ENCODE measurements at places on chromosomes 12 and 14.

- no peak for DNase-seq
These were observed 225.4 kb downstream of the PTPRO start for GRCh38 chr12:15547691-15548090.

DNA sequence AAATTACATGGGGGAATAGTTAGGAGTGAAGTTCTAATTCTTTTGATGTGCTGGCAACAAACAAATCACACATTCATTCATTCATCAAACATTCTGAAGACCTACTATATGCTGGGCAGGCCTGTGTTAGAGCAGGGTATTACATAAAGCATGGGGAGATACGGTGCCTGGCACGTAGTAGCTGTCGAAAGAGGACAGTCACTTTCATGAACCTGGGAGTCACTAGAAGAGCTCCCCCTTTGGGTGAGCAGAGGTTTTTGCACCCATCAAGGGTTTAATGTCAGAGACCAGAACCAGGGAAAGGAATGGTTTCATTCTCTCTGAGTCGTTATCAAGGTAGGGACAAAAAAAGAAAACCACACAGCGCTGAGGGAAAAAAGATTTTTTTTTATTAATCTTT is 10.0 kb downstream of the LHX5 start:
- peak; percentile 13 for DNase-seq

- no peak for DNase-seq
These were observed 436.6 kb downstream of the FUT8 start for GRCh38 chr14:65849091-65849490.

DNA sequence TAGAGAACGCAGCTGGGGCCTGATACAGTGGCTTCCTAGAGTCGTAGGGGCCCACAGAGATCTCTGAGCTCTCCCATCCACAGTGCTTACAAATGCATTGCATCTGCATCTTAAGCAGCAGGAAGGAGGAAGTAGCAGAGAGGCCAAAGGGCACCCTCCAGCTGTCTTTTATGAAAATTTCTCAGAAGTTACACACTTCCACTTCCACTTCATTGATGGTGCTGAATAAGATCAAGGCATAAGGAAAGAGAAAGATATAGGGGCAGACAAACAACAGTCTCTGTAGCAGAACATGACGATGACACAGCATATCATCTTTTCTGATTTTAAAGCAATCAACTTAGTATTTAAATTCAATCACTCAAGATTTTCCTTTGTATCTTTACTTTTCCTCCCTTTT is 51.6 kb upstream of the ABCC9 start:
- no peak for DNase-seq

DNA sequence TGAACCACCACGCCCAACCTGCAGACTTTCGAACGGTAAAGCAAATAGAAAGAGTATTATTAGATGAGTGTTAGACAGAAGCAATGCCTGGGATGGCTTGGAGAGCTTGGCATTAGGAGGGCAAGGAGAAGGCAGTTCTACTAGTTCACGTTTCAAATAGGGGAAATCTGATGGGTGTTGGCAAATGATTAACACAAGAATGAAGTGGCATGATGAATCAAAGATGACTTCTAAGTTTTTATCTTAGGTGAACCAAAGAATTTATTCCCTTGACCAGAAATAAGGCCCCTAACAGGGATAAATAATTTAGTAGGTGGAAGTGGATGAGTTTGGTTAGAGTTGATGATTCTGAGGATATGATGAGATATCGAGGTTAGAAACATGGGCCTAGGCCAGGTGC is 38.5 kb downstream of the DRAM1 start:
- no peak for DNase-seq

DNA sequence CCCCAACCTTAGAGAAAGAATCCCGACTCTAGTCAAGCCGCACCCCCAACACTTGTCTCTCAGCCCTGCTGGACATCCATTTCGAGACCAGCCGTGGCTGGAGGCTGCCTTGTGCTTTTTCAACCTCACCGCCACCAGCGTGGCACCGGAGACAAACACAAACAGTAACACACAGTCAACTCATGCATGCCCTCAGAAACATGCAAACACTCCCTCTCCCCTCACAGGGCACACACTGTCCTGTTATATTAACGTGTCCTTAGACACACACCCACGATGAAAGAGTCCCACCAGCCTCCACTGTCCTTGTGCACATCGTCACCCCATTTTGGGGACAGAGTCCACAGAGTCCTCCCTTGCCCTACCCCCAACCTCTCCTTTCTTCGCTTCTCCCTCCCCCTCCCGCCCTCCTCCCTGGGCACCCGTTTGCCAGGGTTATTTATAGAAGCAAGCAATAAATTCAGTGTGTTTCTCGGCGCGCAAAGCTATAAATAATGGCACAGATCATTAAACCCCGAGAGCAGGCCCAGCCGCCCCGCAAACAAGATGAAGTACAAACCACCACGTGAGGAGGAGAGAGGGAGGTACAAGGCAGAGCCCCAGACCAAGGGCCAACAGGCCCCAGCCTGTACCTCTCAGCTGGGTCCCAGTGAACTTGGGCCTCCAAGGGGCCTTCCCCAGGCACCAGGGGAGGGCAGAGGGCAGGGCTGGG is 27.9 kb downstream of the SMUG1 start:
- peak; percentile 91 for DNase-seq

- peak; percentile 28 for DNase-seq
These were observed 1.4 kb downstream of the HMGA2 start for GRCh38 chr12:65825507-65826352.

DNA sequence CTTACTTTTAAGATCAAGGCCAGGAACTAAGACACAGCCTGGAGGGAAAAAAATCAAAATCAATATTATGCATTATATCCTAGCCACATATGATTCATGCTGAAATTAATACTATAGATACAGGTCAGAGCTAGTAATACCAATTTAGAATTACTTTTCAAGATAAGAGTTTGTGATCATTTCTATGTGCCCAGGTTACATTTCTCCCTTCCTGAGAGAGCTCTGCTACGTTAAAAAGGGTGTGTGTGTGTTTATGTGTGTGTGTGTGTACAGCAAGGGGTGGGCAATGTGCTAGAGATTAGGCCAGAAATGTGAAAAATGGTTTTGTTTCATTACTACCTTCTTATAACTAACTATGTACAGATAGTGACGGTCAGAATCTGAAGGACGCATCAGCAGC is 223.9 kb upstream of the FLRT2 start:
- DNase-seq: no peak

DNA sequence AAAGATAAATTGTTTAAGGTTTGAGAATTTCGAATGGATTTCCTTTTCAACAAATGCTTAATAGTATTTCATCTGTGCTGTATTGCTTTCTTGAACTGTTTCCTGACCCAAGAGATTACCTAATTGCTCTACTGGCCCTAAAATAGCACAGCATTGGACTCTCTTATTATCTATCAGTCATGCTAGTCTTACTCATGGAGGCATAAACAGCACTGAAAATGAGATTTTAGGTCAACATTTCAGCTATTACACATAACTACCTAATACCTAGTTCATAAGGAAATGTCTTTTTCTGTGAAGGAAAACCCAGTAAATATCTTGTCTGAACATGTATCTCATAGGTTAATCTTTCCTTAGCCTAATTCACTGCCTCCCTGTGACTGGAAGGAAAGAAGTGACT is 4.3 kb upstream of the ABCD2 start:
- no peak for DNase-seq

DNA sequence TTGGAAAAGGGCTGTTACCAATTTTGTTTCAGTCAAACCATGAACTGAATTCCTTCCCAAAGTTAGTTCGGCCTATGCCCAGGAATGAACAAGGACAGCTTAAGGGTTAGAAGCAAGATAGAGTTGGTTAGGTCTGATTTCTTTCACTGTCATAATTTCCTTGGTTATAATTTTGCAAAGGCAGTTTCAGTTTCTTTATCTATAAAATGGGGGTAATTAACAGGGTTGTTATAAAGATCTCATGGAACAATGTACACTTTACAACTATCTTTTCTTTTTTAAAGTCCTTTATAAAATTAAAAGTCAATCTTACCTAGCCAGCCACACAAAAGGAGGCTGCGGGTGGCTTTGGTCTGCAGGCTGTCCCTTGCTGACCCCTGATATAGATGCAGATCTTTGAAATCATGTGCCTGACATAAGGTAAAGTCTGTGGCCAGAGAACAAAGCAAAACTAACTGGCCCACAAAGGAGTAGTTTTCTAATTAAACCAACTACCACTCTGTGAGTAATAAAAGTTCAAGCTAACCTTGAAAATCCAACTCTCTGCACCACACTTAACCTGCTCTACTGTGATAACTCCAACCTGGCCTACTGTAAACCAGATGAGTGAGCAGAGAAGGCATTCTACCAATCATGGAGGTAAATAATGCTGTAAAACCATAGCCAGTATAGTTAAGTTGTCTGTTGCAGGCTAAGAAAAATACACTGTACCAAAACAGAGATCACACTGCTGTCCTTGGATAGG is 49.5 kb downstream of the SLC38A1 start:
- DNase-seq: no peak

DNA sequence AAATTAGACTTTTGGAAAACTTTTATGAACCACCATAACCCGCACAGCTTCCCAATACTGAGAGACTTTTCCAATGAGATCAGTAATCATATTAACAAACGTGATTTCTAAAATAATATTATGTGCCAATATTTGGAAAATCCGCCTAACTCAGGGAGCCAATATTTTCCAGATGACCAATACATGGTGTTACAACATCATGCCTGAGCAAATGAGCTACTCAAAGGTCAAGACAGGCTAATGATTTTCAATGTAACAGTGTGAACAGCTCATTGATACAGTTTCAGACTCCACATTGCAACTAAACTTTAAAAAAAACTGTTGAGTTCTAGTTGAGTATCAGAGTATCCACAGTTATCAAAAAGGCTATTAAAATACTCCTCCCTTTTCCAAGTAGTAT is 46.8 kb downstream of the RNF34 start:
- DNase-seq: no peak

DNA sequence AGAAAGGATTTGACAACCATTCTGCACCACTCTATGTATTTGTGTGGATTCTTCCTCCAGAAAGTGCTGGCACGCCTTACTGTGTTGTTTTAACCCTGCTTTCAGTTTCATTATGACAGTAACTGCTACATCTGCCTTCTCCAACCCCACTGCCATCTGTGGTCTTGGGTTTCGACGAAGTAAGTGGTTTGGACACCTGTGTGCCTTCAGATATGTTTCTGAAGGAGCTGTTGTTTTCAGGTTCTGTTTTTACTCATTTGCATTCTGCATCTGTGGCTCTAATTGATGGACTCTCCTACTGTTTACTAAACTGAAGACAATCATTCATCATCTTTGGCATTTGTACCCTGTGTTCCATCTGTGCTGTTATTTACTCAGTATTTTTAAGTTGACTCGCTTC is 4.1 kb downstream of the TSHR start:
- DNase-seq: no peak

DNA sequence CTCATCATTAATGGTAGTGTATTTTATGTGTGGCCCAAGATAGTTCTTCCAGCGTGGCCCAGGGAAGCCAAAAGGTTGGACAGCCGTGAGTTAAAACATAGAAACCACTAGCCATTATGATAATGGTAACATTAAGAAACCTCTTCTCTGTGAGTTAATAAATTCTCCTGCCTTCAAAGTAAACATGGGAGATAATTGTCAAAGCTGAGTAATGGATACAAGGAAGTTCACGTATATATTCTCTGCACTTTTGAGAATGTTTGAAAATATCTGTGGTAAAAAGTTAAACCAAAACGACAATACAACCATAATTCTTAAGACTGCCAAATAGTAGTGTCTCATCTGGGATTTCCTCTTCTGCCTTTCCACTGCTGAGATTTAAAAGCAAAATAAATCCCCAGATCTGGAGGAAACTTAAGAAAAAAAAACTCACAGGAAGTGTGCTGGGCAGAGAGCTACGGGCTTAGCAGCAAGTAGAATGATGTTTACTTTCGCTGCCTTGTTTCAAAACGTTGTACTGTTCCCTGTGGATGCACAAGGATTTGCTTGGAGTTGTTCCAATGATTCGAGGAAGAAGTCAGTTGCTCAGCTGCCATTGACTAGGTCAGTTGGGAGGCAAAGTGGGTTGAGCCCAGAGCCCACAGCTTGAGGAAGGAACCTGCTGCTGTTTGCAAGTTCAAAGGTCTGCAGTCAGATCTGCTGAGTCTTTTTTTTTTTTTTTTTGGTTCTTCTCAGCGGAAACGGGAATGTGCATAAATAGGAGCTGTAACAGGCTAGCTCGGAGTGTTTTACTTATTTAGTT is 1.7 kb downstream of the TPCN1 start:
- DNase-seq: peak; percentile 35

DNA sequence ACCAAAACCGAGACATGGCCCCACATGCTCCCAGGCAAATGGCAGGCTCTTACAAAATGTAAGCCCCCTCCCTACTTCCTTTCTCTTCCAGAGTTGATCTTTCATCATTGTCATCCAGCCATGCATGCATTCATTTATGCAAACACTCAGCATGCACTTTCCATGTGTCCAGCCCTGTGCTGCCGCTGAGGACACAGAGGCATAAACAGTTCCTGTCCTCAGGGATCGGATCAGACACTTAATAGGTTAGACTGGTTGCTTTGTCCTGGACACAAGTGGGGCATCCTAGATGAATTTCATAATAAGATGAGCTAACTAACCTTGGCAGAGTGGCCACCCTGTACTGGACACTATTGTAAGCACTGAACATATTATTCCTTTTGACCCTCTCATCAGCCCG is 23.1 kb downstream of the PRIMA1 start:
- no peak for DNase-seq

DNA sequence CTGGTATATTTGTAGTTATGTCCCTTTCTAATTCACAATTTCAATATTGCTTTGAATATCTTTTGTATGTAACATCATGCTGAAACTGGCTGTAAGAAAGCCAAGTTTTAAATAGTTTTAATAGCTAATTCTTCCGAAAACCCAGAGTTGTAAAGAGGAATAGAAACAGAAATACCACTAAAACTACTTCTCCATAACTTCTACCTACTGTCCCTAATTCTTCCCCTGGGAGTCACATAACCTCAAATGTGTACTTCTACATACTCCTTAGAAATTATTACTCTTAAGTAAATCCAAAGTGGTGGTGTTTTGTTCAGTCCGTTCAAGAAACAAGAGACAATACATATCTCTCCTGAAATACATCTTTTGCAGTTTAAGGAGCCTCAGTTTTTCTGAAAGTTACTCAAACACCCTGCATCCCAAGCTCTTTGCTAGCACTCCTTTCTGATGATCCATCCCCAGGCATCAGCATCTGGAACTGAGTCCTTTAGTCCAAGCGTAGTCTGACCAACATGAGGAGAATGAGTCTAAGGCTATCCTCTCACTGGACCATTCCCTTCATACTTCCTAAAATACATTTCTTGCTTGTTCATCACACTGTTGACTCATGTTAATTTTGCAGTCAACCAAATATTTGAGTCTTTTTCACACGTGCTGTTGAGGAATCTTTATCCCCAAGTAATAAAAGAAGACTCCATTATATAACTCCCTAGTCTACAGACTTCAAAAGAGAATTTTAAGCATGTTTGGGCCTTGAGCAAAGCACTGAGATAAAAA is 214.3 kb upstream of the NUDT4 start:
- DNase-seq: no peak

DNA sequence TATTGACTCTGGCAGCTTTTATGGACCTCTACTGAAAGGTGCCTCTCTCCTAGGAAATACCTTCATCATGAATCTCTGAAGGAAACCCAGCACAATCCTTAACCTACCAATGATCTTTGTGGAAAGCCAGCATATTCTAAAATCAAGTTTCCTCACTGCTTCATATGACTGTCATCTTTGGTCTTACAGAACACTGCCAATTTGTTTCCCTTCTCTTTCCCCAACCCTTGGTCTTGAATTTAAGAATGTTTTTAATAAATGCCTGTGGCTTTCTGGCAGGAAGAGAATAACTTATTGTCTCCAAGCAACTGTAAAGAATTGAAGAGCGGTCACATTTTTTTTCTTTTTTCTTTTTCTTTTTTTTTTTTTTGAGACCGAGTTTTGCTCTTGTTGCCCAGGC is 427.6 kb downstream of the IPO8 start:
- no peak for DNase-seq

GRCh38 chr12:89707703-89708564 is 704 bp downstream of the ATP2B1 start:
- peak; percentile 41 for DNase-seq

Data from NCI-H526 treated with DMSO at 0.1 percent for 48 hours (cell line).